ENCODE measurements at places on chromosomes 5 and 9.

- DNase-seq, result no peak
These were observed 28.9 kb upstream of the GSN start for GRCh38 chr9:121239071-121239470.

DNA sequence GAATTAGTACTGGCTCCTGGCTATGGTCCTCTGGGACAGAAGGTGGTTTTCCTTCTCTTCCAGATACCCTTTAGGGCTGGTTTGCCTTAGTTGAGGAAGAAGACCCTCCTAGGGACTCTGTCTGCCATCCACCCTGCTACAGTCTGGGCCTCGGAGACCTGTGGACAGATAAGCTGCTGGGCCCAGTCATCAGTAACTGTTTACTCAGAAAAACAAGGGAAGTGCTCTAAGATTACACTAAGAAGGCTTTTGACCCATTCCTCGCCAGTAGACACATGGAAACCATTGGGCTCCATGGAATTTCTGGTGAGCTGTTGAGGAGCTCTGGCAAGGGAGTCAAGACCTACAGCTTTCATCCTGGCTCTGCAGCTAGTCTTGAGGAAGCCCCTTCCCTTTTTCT is 31.2 kb downstream of the LARP1 start:
- no peak for DNase-seq

DNA sequence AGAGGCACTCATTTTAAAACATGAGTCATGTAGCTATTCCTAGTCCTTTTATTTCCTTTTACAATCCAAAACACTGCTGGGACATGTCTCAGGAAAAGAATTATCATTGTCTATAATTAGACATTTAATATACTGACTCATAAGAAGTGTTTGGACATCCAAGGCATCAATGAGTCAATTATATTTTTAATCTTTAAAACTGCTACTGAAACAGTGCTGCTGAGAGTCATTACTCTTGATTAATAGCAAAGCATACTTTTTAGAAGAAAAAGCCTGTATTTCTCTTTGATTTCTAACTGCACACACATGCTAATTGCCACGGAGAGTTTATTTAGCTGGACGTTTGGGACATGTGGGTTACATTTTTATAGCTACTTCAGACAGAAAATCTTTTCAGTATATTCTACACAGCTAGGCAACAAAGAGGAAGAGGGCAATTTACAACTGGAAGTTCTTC is 1249.0 kb upstream of the CDH18 start:
- DNase-seq, result no peak

DNA sequence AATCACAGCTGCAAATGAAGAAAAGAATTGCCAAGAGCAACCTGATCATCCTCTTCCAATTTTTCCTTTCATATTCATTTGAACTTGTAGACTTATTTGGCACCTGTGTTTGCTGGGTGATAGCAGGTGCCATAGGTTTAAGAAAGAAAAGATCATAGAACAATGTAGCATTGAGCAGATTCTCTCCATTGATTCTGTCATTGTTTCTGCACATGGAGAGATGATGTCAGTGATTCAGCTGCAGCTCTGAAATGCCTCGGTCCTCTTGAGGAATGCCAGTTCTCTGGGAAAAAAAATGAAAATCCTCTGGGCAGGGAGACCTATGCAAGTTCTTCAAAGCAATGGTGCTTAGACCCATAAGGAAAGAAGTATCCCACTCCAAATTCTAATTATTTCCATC is 418.1 kb upstream of the KLF4 start:
- DNase-seq, result no peak

DNA sequence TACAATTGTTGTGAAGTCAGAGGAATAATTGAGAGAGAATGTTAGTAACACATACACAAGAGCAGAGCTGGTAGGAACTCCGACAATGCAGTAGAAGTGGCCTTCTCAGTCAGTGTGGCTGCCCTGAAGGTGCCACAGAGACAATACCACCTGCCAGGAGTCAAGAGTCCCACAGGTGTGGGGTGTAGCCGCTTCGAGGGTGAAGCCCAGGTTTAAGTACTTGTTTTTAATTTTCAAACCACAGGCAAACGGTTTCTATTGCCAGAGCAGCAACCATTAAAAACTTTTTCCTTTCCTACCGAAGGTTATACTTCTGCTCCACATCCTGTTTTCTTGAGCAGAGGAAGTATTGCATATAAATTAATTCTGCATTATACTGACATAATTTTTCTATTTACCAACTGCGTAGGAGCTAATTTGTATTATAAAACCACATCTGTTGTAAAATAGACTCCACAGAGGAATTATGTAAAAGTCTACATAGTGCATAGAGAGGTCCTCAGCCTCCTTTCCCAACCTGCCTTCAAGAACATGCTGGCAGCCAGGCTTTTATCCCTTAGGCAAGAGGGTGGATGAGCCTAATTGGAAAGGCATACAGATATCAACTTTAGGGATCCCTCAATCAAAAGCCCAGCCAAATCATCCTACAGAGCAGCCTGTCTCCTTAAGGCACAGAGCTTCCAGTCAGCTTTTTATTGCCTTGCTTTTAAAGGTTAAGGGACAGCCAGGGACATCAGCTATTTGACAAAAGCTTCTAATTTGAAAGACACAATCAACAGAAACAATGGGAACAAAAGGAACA is 12.9 kb upstream of the ACTBL2 start:
- DNase-seq, result peak; percentile 11

DNA sequence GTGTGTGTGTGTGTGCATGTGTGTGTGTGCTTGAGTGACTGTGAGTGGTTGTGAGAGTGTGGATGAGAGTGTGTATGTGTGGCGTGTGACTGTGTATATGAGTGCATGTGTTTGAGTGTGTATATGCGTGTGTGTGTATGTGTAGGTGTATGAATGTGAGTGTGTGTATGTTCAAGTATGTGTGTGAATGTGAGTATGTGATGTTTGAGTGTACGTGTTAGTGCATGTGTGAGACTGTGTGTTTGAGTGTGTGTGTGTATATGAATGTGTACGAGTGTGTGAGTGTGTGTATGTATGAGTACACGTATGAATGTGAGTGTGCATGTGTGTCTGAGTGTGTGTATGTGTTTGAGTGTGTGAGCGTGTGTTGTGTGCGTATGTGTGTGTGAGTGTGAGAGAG is 47.8 kb downstream of the KCNIP1 start:
- DNase-seq, result no peak

DNA sequence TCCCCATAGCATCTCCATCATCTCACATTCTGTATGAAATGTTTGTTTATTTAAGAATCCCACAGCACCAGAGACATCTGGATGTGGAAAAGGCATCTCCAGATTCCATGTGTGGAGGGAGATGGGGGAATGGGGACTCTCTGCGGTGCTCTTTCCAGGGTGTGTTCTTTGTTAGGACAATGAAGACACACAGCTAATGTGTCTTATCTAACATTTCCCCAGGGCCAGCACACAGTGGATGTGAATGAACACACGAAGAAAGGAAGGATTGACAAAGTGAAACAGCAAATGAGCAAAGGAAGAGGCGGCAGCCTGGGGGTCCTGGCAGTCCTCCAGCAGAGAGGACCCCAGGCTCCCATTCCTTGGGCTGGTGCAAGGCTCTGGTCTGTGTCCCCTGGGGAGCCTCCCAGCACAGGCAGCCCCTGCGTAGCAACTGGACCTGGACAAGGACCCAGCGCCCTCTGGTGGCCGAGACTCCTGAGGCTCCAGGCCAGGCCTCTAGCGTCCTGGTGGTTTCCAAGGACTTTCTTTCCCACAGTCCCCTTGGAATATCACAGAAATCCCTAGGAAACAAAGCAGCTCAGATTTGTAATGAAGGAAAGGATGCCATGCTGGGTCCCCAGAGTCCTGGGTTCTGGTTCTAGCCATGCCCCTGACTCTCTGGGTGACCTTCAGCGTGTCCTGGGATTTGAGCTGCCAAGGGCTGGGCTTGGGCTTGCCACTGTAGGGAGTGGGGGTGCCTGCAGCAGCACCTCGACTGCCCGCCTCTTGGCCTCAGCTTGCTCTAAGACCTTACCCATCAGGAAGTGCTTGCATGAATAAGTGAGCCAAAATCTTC is 3.5 kb upstream of the PDLIM7 start:
- DNase-seq, result peak; percentile 97

DNA sequence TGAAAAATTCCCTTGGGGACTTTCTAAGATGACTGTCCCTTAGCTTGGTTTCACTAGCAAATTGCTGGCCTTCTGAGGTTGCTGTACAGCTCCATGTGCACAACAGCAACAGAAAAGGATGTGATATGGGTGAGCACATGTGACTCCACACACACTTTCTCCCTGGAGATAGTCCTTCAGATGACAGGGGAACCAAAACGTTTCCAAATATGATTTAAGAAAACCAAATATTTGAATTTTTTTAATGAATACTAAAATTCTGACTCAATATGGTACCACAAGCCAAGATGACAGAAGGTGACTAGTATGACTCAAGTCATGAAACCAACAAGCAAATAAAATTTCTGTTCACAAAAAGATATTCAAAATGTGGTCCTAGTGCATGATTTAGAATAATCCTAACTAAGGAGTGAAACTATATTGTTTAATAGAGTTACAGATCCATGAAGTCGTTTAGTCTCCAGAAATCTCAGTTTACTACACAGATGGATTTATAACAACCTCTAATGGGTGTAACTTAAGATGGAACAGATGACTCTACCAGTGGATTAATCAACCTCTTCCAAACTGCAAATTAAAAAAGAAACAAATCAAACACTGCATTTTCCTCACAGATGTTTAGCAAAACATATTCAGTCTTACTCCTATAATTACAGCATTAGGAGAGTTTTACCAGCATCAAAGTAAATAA is 144.8 kb upstream of the PIK3R1 start:
- DNase-seq, result no peak

DNA sequence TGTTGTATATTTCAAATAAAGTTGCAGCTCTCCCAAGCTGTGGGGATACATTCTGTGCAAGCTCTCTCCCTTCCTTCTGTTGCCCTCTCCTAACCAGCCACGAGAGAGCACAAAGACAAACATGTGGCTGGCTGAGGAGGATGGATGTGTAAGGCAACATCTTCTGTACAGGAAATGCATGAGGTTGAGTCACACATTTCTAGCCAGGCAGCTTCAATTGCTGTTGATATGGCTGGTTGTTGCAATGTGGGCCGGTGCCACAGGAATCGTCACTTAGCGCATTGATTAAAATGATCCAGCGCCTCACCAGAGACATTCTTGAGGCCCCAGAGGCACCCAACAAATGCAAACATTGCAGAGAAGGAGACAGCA is 207.1 kb downstream of the ICE1 start:
- no peak for DNase-seq

DNA sequence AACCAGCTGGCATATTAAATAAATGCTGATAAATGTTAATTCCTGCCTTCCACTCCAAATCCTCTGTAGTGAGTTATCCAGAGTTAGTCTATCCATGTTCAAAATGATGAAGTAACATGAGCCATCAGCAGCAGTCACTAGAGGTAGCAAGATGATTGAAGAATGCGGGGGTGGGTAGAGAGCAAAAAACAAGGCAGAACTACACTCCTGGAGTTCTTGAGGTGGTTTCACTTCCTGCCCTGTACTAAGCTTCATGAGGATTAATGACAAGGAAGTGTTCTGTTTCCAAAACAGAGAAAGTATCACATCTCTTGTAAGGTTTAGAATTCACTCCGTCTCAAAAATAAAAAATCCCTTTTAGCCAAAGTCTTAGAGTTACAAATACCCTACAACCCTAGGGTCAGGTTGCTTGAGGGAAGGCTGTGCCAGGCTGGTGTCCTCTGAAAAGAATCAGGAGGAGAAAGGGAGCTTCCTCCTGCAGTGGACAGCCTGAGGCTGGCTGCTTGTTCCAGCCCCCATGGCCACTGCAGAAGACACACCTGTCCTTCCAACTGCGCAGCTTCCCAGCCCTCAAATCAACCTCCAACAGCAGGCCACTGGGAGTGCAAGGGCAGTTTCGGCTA is 180.2 kb downstream of the DENND1A start:
- DNase-seq, result peak; percentile 42

DNA sequence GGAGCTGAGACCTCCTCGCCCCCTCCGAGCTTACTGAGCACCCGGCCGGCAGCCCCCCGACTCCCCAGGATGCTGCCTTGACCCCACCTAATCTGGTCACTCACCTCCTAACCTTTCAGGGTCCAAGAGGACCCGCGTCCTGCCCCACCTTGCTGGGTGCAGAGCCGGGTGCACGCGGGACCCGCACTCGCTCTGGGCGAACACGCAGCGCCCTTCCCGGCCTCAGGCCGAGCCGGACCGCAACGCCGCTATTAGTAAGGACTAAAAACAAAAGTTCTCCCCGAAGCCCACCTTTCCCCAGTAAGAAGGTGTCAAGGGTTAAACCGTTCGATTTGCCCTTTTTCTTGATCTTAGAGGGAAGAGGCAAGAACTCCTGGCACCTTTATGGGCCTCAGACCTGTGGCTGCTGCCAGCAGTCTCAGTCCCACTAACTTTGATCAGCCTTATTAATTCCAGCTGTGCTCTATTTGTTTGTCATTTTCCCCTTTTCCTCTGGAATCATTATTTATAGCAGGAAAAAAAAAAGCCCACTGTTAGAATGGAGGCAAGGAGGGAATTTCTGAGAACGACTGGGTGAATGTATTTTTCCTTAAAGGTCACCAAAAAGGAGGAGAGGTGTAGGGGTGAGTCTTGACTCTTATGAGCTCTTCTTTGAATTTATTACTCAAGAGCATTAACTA is 10.5 kb downstream of the IRX2 start:
- DNase-seq, result peak; percentile 36

DNA sequence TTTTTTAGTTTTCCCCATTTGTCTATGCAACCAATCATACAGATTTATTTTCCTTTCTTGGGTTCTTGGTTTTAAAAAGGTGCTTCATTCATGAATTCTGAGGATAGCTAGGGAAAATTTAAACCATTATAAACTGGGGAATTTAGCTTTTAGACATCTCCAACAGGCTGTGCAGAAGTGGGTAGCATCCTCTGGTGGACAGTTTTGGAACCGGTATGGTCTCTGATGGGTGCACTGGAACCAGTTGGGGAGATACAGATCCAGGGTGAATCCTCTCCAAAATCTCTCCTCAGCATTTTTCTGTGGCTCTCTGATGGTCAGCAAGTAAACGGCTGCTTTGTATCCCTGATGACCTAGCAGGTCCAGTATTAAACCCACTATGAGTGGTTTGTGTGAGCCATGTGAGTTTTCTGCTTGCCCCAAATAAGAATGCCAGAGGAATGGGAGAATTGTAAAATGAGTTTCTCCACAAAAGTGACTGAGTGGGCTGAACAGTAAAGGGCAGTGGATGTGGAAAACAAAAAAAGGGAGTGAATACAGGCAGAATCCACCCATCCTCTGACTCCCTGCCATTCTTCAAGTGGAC is 9.1 kb upstream of the DNAJC25 start:
- peak; percentile 77 for DNase-seq

GRCh38 chr9:8816361-8816760 is 1016.8 kb upstream of the DMAC1 start:
- DNase-seq, result peak; percentile 67

GRCh38 chr9:33184963-33185362 is 17.8 kb upstream of the B4GALT1 start:
- no peak for DNase-seq

DNA sequence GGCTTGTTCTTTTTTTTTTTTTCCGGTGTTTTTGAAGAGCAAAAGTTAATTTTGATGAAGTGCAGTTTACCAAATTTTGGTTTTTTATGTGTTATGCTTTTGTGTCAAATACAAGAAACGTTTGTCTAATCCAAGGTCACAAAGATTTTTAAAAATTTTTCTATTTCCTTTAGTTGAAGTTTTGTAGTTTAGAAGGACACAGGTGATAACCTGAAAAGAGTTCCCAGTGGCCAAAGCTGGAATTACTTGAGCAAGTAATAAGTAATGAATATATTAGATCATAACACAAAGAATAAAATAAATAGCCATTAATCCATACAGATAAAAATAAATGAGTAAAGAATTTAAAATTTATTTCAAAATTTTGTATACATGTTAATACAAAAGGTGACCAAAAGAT is 71.5 kb downstream of the FCHO2 start:
- peak; percentile 26 for DNase-seq
